ENCODE measurements at places on chromosomes 4 and X.

DNA sequence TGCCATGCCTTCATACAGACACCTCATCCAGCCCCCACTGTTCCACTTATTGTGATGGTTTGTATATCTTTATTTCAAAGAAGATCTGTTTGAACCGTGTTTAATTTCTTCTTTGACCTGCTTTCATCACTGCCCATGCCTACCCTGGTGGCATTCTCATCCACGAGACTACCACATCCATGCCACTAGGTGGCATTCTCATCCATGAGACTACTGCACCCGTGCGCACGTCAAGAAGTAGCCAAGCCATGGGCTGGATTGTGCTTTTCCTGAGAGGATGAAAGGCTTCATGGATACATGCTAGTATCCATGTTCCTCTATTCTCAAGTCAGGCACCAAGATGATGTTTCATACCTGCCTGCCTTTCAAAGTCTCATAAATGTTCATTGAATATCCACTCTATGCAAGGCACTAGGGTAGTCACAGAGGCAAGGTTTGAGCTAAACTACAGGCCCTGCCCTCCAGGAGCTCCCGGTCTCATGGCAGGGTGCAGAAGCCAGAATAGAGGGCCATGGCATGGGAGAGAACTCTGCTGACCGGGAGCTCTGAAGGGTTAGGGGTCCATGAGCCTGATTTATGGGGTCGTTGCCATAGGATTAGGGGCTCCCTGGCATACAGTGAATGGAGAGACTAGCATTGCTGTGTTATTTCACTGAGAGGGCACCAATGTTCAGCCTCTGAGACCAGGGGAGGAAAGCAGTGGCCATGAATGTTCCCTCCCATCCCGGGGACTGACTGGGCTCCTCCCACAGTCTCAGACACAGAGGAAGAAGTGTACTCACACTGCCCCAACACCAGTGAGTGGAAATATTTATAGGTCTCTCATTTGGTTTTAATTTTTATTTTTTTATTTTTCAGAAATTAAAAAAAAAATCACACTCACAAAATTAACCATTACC, 24.8 kb upstream of the EOLA2 start:
- no peak for DNase-seq

GRCh38 chrX:48966796-48967579, 4.7 kb downstream of the KCND1 start:
- DNase-seq: no peak

DNA sequence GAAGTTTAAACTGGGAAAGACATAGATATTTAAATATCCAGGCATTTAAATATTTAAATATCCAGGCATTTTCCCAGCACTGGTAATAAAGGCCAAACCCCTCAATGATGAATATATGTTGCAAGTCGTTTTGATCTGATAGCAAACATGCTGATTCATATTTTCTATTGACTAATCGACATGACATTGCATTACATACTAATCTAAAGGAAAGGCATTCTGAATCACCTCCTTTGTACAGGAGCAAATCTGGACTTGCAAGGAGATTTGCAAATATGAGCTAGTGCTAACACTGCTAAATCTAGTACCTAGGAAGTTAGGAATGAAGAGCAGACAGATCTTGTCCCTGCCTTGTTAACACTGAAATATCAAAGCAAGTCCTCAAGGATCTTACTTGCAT, 207.3 kb downstream of the SLC7A11 start:
- DNase-seq: no peak

DNA sequence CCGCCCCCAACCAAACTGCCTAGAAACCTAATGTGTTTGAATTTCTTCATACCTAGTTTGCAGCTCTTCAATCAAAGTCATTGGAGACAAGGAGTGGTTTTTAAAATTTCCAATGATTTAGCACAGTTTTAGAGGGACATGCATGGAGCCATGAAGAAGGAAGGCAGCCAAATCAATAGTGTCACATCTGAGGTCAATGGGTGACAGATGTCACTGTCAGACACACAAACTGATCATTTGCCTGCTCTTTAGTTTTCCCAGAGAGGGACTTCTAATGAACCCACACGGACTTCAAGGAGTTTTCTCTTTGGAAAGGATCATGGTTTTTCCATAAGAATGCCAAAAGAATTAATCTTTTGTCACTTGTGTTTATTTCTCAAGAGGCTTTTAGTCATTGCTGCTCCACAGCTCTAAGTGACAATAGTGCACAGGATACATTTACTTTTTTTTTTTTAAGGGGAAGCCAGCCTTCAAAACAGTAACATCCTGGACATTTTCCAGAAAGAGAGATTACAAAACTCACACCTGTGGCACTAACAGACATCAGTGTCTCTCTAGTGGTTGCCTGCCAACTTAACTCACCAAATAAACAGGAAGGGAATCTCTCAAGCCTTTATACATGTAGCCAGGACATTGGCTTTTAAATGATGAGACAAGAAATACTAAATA, 251.1 kb upstream of the DIAPH2 start:
- no peak for DNase-seq

DNA sequence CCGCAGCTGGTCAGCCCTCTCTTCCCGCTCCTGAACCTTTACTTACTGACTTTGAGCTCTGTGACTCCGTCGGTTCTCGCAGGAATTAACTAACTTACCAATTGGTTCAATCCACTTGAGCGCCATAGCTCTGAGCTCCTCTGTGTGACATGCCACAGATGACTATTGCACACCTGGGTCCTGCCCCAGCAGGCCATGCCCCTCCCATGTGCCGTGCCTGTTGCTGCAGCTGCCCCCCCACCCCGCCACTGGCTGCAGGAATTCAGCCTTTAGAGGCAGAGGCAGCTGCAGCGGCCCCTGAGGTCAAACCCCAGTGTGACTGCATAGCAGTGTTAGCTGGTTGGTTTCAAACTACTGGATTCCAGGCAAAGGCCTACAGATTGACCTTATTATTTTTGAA, 70.6 kb downstream of the MTMR1 start:
- DNase-seq: no peak

- DNase-seq: no peak
Measured at GRCh38 chr4:169619518-169619957, 840 bp upstream of the CLCN3 start.

- no peak for DNase-seq
Measured at GRCh38 chrX:40644176-40644575, 3.2 kb downstream of the CXorf38 start.

GRCh38 chr4:72786401-72786990, 217.5 kb upstream of the ADAMTS3 start:
- no peak for DNase-seq

GRCh38 chrX:151609222-151609621, 45.7 kb downstream of the PASD1 start:
- DNase-seq: no peak

- DNase-seq: no peak
Measured at GRCh38 chr4:8349664-8350236, 80.2 kb downstream of the HTRA3 start.

- DNase-seq: no peak
Measured at GRCh38 chr4:45062935-45063545, 336.7 kb upstream of the GNPDA2 start.

GRCh38 chr4:87108142-87108546, 112.3 kb downstream of the KLHL8 start:
- DNase-seq: no peak

DNA sequence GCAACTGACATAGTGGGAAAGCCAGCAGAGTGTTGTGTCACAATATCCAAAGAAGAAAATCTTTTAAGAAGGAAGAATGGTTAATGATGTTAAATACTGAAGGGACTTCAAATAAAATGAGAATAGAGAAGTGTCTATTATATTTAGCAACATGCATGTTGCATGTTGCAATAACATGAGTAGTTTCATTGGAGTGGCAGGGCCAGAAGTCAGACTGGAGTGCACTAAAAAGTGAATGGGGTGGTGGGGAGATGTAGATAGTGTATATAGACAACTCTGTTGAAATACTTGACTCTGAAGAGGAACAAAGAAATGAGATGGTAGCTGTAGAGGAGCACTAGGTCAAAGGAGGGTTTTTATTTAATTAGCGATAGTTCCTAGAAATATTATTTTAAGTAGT, 9.5 kb upstream of the AMMECR1 start:
- DNase-seq: no peak

- DNase-seq: no peak
Measured at GRCh38 chr4:15550491-15550890, 80.8 kb downstream of the CC2D2A start.

DNA sequence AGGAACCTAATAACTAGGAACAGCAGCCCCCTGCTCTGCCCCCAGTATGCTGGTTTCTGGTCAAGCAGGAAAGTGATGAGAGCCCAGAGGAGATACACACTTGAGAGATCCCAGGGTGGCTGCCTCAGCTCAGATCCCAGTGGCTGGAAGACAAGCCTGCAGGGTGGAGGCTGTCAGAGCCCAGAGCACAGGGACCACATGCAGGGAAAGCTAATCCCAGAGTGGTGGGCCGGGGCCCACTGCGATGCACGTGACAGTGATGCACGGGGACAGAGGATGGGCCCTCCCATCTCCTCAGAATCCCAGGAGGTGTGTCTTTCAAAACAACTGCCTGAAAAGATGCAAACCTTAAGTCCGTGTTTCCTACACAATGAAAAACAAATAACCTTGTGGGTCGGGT, 29.1 kb upstream of the CRMP1 start:
- DNase-seq: no peak

- DNase-seq: no peak
Measured at GRCh38 chrX:100373673-100374072, 36.4 kb downstream of the PCDH19 start.

- DNase-seq: no peak
Measured at GRCh38 chrX:114152130-114152529, 431.8 kb upstream of the HTR2C start.
